ENCODE measurements at places on chromosomes 3 and 15. TPM values are rescaled to one million over a fixed set of nuclear protein-coding genes. Genes with fewer than 3 reads are reported as not detected.

DNA sequence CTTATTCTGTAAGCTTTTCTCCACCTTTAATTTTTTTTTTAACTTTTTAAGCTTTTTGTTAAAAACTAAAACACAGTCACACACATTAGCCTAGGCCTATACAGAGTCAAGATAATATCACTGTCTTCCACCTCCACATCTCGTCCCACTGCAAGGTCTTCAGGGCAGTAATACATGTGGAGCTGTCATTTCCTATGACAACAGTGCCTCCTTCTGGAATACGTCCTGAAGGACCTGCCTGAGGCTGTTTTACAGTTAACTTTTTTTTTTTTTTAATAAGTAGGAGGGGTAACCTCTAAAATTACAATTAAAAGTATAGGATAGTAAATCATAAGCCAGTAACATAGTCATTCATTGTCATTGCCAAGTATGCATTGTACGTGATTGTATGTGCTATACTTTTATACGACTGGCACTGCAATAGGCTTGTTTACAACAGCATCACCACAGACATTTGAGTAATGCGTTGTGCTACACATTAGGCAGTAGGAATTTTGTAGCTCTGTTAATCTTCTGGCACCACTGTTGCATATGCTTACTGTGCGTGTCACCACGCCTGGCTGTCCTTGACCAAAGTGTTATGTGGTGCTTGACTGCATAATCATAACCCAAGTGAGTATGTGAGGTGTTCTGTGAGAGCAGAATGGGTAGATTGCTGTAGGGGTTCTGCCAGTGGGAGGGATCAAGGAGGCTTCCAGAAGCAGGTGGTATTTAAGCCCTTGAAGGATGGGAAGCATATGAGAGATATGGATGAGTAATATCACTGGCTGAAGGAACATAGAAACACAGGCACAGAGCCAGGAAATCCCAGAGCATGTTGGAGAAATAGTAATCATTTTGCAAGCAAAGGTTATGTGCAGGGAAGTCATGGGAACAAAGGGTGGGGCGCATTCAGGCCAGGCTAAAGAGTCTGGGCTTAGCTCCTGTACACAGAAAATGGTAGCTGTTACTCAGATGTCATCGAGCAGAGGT is 18.3 kb downstream of the FBXO22 start:
- no peak overlapping the region for H3K4me3 ChIP-seq
- peaks cover 16% of the 10 kb centered on the region for H3K4me1 ChIP-seq
- peaks cover 2% of the 10 kb centered on the region for H3K36me3 ChIP-seq
- peak; percentile 62 for DNase-seq
- H3K27ac ChIP-seq = no peak overlapping the region

- H3K4me1 ChIP-seq = no peaks in the 10 kb centered on the region
- no peaks in the 10 kb centered on the region for H3K36me3 ChIP-seq
- no peak for DNase-seq
- H3K27me3 ChIP-seq = no peaks in the 10 kb centered on the region
- no peak overlapping the region for H3K4me3 ChIP-seq
- no peak overlapping the region for H3K27ac ChIP-seq
Observed at GRCh38 chr3:31002730-31003129, 108.3 kb upstream of the GADL1 start.

GRCh38 chr15:40593588-40594428 is at the start of gene KNL1:
Gene KNL1, plus strand, starts transcription at chr15:40594249. Its CDS starts 8,683 bp downstream, at chr15:40602932.
- no peaks in the 10 kb centered on the region for H3K27me3 ChIP-seq
- peaks cover 8% of the 10 kb centered on the region for H3K4me1 ChIP-seq
- peak; percentile 89 for DNase-seq
- peak within 1 kb of the TSS; percentile 100 for H3K27ac ChIP-seq

GRCh38 chr15:68719672-68720071 is 101.0 kb downstream of the ANP32A start:
- H3K27ac ChIP-seq = no peak overlapping the region
- no peak for DNase-seq
- H3K27me3 ChIP-seq = no peaks in the 10 kb centered on the region
- H3K4me3 ChIP-seq = no peak overlapping the region
- H3K36me3 ChIP-seq = no peaks in the 10 kb centered on the region
- no peaks in the 10 kb centered on the region for H3K4me1 ChIP-seq

GRCh38 chr3:55904716-55905115 is 417.6 kb upstream of the WNT5A start:
- no peak overlapping the region for H3K4me3 ChIP-seq
- no peaks in the 10 kb centered on the region for H3K27me3 ChIP-seq
- no peak overlapping the region for H3K27ac ChIP-seq
- no peak for DNase-seq
- no peaks in the 10 kb centered on the region for H3K4me1 ChIP-seq
- H3K36me3 ChIP-seq = no peaks in the 10 kb centered on the region

DNA sequence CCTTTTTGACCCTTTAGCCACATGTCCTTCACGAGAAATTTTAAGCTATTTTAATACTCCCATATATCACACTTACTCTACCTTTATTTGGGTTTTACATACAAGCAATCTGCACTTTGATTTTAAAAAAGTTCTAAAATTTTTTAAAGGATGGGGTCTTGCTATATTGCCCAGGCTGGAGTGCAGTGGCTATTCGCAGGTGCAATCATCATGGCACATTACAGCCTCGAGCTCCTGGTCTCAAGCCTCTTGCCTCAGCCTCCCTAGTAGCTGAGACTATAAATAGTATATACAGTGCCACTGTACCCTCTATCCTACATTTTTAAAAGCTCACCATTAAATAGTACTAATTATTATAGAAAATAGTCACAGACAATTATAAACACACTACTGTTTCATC is 29.9 kb downstream of the NIT2 start:
- DNase-seq = no peak
- H3K4me3 ChIP-seq = no peak overlapping the region
- no peak overlapping the region for H3K27ac ChIP-seq

GRCh38 chr15:89487791-89488190 is 8.6 kb downstream of the RHCG start:
- H3K27ac ChIP-seq = no peak overlapping the region
- no peak for DNase-seq
- H3K4me1 ChIP-seq = no peaks in the 10 kb centered on the region

DNA sequence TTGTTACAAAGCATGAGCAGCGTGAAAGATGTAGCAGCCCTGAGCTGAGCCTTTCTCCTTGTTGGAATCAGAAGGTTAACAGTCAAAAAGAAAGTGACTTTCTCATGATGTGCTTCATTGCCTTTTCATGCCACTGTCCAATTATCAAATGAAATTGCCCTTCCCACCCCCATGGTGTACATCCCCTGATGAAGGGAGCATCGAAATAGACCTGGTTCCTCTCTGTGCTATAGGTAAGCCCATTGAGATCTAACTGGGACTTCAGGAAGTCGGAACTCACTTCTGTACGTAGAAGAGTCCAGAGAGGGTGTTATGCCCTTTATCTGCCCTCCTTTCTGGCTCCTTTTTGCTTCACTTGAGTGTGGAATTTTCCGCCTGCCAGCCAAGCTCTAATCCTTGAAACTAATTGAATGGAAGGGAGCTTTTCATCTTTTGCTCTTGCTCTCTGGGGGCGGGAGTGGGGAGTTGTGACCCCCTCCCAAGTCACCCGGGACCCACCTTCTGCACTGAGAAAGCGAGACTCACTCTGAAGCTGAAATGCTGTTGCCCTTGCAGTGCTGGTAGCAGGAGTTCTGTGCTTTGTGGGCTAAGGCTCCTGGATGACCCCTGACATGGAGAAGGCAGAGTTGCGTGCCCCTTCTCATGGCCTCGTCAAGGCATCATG is 20.9 kb downstream of the ABHD6 start:
- H3K36me3 ChIP-seq = no peaks in the 10 kb centered on the region
- H3K27ac ChIP-seq = no peak overlapping the region
- no peak for DNase-seq
- H3K4me1 ChIP-seq = no peaks in the 10 kb centered on the region

DNA sequence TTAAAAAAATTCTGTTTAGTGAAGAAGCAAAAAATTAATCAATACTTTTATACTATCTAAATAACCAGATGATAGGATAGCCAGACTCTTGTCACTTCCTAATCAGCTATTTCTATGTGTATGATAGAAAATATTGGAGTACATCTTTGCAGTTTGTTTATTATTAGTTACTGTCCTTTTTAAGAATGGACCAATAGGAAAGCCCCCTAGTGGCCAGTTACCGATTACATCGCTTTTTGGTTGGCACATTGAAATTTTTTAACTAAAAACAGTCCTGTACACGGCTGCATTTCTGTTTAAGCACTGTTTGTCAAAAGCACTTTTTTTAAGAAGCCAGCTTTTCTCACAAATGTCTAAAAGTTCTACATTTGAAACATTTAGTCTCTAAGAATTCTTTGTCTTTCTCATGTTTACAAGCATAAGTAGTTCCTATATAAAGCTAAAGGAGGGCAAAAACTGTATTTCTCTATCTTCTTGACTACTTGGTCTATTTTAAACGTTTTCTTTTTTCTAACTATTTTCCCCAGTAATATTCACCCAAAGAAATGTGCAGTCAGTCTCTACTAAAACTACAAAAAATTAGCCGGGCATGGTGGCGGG is 253.2 kb upstream of the LRTM1 start:
- no peaks in the 10 kb centered on the region for H3K27me3 ChIP-seq
- no peak overlapping the region for H3K4me3 ChIP-seq
- no peaks in the 10 kb centered on the region for H3K36me3 ChIP-seq
- H3K27ac ChIP-seq = no peak overlapping the region
- no peaks in the 10 kb centered on the region for H3K4me1 ChIP-seq

DNA sequence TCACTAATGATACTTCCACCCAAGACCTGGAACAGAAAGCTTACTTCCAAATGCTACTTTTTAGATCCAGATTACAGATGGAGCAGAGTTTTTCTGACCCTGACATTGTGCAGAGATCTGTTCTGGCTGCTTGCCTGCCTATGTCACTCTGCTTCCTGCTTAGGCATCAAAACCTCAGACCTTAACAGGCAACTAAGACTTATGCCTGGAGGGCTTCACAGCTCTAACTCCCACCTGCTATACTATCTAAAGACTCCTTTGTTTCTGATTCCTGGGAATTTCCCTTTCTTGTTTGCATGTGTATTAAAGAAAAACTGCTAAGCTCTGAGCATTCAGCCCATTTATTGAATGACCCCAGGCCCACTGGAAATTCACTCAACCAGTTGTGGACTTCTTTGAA is 157.4 kb upstream of the NPHP3 start:
- no peak overlapping the region for H3K4me3 ChIP-seq
- no peak overlapping the region for H3K27ac ChIP-seq
- no peaks in the 10 kb centered on the region for H3K27me3 ChIP-seq
- H3K4me1 ChIP-seq = no peaks in the 10 kb centered on the region
- no peak for DNase-seq
- no peaks in the 10 kb centered on the region for H3K36me3 ChIP-seq

GRCh38 chr3:167067787-167068161 is 312.3 kb downstream of the ZBBX start:
- no peak overlapping the region for H3K4me3 ChIP-seq
- H3K27me3 ChIP-seq = no peaks in the 10 kb centered on the region
- H3K36me3 ChIP-seq = no peaks in the 10 kb centered on the region
- H3K27ac ChIP-seq = no peak overlapping the region
- H3K4me1 ChIP-seq = no peaks in the 10 kb centered on the region
- no peak for DNase-seq

GRCh38 chr3:67593761-67594234 is 60.6 kb downstream of the SUCLG2 start:
- no peak overlapping the region for H3K4me3 ChIP-seq
- peak; percentile 26 for DNase-seq
- H3K27ac ChIP-seq = no peak overlapping the region

- no peak overlapping the region for H3K27ac ChIP-seq
- no peaks in the 10 kb centered on the region for H3K27me3 ChIP-seq
- H3K4me1 ChIP-seq = no peaks in the 10 kb centered on the region
- no peaks in the 10 kb centered on the region for H3K36me3 ChIP-seq
- H3K4me3 ChIP-seq = no peak overlapping the region
- no peak for DNase-seq
Observed at GRCh38 chr15:74274470-74275038, 38.4 kb downstream of the CCDC33 start.

DNA sequence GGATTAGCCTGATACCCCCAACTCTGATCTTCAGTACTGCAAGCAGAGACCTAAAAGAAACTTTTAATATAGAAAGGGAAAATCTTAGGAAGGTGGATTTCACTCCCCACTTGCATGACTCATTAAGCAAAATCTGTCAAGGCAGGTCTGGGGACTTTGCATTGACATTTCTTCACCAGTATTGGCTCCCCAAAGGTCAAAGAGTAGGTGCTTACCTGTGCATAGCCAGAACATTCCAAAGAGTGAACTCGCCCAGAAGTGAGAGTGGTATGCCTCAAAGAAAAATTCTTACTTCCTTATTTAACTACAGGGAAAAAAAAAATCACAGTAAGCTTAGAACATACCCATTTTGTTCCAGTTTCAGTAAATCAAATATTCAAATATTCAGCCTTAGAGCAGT is 140.9 kb upstream of the TP63 start:
- H3K27ac ChIP-seq = no peak overlapping the region
- peak; percentile 36 for DNase-seq
- H3K4me3 ChIP-seq = no peak overlapping the region
- no peaks in the 10 kb centered on the region for H3K36me3 ChIP-seq
- no peaks in the 10 kb centered on the region for H3K27me3 ChIP-seq
- no peaks in the 10 kb centered on the region for H3K4me1 ChIP-seq

DIS3L gene
- total RNA-seq = 25.6 TPM

TRIM42 gene
- not detected for total RNA-seq

RARRES1 gene
- total RNA-seq = 7.6 TPM

All from Caco-2 (cell line).